Right renal pelvis (tissue), 4 donors: ENCODE measurements at places on chromosomes 2 and 18. TPM values are rescaled to one million over a fixed set of nuclear protein-coding genes. Genes with fewer than 3 reads are reported as not detected.

NEU2 gene
- polyA plus RNA-seq, result not detected

DNA sequence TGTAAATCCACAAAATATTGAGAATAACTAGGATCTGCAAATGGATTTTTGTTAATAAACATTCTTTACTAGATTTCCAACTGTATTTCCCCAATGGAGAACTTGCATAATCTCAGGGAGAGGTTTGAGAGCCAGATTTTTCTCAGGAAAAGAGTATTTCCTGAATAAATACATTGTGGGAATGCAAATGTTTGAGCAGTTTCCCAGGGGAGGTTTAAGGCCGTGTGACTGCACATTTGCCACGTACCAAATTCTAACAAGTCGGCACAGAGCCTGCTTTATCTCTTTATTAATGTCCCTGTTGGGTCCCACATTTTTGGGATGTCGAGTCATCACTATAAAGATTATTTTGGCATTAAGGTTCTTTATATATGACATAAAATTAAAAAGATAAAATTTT, 27.0 kb downstream of the TFPI start:
- no peak for DNase-seq

C2orf74 gene
- 40.4 TPM for polyA plus RNA-seq

ALLC gene
- not detected for polyA plus RNA-seq

RHBDD1 gene
- 33.5 TPM for polyA plus RNA-seq

CDH7 gene
- polyA plus RNA-seq, result 13.6 TPM

- DNase-seq, result no peak
Measured at GRCh38 chr2:26940001-26940400, 30.4 kb upstream of the MAPRE3 start.
